ENCODE measurements at places on chromosomes 3 and 15.

GRCh38 chr15:25169318-25169717 is 214.5 kb downstream of the SNRPN start:
- DNase-seq, result no peak

DNA sequence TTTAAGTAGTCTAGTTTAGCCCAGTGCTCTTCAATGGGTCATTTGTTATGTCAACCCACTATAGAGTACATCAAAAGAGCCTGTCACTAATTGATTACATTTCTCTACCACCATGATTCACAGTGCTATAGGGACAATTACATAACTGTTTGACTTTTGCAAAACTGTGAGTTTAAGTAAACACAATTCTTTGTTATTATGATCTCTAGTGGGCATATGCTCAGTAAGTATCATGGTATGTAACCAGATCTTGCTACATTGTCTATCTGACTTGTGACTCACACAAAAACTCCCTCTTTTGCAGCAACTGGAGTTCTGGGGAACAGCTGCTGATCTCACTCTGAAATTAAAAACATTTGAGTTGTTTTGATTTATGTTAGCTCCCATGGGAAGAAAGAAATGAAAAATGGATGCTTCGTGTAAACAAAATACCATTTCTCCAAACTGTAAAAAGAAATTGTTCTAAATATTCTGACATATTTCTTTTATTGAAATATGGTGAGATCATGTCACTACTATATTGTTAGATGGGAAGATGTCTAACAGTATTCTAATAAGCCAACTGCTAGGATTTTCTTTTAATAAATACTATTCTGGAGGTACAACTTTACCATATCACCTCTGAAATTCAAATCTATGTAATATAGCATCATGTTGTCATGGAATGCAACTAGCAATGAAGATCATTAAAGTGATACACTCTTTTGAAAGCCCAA is 470.4 kb downstream of the ROBO1 start:
- DNase-seq, result no peak

GRCh38 chr3:9746330-9746729 is 3.4 kb upstream of the OGG1 start:
- no peak for DNase-seq

GRCh38 chr3:71229905-71230657 is 353.4 kb downstream of the FOXP1 start:
- no peak for DNase-seq

GRCh38 chr3:111076732-111077131 is 5.1 kb downstream of the NECTIN3 start:
- no peak for DNase-seq

GRCh38 chr3:66692766-66693150 is 191.9 kb upstream of the LRIG1 start:
- no peak for DNase-seq

- DNase-seq, result no peak
Observed at GRCh38 chr15:75198560-75199356, 2.9 kb upstream of the C15orf39 start.

- no peak for DNase-seq
Observed at GRCh38 chr3:72960812-72961518, 35.6 kb upstream of the PPP4R2 start.

- no peak for DNase-seq
Observed at GRCh38 chr3:37661615-37662306, 199.9 kb upstream of the CTDSPL start.

- no peak for DNase-seq
Observed at GRCh38 chr15:78627348-78627747, 6.6 kb upstream of the CHRNA3 start.

GRCh38 chr3:177615015-177615414 is 417.7 kb upstream of the TBL1XR1 start:
- no peak for DNase-seq

- DNase-seq, result no peak
Observed at GRCh38 chr3:159340877-159341500, 539.1 kb downstream of the MFSD1 start.

DNA sequence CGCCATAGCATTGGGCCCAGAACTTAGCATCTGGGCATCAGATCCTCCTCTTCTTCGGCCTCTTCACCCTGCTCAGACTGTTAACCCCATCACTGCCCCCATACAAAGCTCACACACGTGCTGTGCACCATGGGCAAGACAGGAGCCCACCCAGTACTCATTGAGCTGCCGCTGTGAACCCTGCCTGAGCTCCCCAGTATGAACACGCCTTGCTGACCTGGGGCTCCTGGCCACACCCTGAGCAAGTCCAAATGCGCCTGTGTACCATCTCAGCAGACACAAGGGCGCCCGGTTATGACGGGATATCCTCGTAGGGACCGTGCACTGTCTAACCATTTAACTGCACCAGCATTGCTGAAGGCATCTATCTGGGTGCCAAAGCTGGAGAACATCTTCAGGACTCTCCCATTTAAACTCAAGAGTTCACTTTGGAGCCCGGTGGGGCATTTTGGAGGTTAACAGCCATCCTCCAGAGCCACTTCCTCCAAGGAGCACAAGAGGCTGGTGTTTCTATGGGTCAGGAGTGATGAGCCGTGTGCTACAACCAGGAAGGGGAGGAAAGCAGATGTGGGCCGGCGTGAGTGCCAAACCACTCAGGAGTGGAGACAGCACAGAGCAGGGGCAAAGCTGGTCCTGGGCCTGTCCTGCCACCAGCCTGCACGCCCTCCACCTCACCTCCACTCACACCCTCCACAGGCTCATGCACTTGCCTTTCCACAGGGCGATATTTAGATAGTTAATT is 12.1 kb downstream of the PRR23E start:
- DNase-seq, result no peak

DNA sequence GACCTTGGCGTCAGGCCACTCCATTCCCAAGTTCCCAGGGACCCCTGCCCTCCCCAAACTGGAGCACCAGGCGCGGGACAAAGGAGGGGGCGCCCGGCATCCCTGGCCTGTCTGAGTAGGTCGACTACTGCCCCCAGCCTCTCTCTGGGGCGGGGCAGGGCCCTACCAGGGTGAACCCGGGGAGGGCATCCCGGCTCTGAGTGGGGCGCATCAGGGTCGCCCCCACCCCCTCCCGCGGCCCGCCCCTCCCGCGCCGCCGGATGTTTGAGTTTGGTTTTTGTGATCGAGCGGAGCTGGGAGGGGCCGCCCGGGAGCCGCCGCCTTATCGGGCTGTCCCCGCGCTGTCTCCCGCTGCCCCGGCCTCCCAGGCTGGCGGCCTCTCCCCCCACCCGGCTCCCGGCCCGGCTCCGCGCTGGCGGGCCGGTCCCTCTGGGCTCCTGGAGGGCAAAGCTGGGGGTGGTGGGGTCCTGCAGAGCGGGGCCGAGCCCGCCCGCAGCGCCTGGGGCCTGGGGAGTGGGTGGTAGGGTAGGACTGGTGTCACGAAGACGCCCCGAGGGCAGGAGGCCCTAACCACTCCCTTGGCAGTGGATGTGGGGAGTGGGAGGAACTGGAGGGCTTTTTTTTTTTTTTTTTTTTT is 47.2 kb upstream of the SMAD6 start:
- no peak for DNase-seq

GRCh38 chr3:13134879-13135206 is 61.6 kb upstream of the IQSEC1 start:
- DNase-seq, result no peak

GRCh38 chr15:63232943-63233342 is 43.5 kb downstream of the RAB8B start:
- DNase-seq, result no peak

GRCh38 chr3:129429080-129429451 is 630 bp upstream of the EFCAB12 start:
- no peak for DNase-seq

DNA sequence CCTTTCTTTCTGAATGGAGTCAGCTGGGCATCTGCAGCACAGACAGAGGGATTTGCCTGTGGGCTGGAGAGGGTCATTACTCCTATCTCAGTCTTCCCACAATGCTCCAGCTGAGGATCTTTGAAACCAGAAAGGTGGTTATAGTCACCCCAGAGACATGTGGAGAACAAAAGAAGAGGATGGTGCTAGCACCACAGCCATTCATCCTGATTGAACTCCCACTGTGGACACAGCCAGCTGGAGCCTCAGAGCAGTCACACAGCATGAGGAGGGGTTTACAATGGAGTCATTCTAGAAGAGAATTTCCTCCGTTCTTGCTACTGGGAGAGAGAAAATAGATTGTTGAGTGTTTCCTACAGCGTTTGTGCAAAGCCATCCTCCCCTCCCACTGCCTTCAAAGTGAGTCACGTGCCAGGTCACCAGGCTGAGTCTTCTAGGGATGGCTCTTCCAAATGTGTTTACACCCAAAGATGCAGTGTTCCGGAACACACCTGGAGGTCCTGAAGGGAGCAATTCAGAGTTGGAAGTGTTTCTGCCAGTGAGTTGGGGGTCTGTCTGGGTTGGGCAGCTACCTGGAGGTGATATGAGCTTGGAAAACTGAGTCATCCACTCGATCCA is 18.9 kb upstream of the GREM1 start:
- DNase-seq, result no peak

DNA sequence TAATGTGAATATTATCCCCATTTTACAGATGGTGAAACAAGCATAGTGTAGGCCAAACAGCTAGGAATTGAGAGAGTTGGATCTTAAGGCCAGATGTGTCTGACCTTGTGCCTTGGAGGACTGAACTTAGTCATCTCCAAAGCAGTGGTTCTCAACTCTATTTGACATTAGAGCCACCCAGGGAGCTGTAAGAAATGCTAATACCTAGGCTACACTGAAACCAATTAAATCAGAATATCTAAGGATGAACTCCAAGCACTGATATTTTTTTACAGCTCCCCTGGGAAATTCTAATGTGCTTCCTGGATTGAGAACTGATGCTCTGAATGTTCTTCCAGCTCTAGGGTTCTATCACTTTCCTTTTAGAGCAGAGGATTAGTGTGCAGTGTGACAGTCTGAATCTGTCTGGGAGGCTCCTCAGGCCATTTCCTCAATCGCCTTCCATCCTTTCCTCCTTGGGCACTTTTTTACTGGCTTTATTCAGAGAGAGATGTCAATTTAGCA is 32.3 kb downstream of the POLR2M start:
- no peak for DNase-seq
